ENCODE measurements at places on chromosomes 4 and X.

DNA sequence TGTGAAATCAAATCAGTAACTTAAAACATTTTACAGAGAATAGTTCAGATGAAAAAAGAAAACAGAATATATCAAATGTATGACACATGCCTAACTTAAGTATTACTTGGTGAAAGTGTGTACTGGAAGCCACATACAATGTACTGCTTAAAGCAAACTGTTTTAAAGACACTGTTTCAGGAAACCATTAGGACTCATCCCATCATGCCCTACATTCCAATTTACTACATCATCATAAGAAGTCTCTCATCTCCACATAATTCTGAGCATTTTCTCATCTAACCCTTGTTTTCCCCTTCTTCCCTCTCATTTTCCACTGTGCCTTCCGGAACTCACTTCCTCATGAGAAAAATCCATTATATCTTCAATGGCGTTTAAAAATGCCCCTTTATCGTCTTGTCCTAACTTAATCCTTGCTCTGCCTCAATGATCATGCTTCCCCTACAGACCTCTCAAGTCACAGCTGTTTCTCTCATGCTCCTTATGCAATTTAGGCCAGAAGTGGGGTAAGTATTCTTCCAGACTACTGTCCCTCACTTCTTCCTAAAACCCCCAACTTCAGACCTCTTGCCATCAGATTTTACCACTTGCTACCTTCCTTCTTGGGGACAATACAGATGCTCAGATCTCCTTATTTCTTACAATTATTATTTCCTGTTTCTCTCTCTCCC, 26.8 kb upstream of the FGF5 start:
- no peak for DNase-seq

GRCh38 chr4:44145868-44146267, 302.7 kb downstream of the KCTD8 start:
- no peak for DNase-seq

DNA sequence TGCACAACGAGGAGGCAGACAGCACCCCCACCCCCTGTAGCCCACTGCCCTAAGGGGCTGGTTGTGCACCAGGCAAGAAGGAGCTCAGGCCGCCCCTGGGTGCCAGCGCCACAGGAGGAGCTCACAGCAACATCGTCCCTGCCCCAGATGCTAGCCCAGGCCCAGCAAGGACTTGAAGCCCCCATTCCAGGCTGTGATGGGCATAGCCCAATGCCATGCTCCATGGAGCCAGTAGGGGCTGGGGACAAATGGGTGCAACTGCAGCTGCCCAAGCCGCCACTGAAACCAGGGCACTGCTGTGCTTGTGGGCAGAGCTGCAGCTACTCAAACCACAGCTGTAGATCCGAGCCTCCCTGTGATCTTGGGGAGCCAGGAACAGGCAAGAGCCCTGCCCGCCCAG, 241.3 kb upstream of the GIMD1 start:
- no peak for DNase-seq

GRCh38 chr4:101707596-101707995, 82.9 kb upstream of the BANK1 start:
- no peak for DNase-seq

GRCh38 chr4:176150356-176150682, 45.1 kb downstream of the SPATA4 start:
- no peak for DNase-seq

DNA sequence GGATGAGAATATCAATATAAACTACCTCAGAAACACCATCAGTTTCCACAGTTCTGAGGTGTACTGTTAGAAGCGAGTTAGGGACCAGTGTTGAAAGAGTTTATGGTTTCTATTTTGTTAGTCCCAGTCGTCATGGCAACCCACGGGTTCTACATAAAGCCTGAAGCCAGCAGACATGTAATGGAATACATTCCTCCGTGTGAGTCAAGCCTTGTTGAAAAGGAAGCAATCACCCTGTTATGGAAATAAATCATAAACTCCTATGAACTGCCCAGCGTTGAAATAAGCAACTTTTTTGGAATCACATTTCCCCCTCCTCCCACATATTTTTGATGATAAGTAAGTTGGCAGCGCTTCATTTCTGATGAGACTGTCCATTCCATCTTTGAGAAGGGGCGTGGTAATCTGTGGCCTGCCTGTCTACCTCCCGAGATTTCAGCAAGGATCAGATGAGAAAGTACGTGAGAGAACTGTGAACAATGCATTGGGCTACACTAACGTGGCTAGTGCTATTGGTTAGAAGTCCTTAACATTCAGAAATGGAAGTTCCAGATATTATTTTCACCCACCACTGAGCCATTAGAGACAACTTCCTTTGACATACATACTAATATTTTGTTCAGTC, 40.4 kb upstream of the PDHA1 start:
- DNase-seq, result no peak

GRCh38 chr4:148061141-148061481, 329.2 kb downstream of the ARHGAP10 start:
- DNase-seq, result no peak
